Stimulated activated CD4-positive, alpha-beta T cell treated with anti-CD3 and anti-CD28 coated beads, TNF-alpha, amount 100 ng/mL, for 24 hours (primary cell): ENCODE measurements at places on chromosomes 3 and 15.

DNA sequence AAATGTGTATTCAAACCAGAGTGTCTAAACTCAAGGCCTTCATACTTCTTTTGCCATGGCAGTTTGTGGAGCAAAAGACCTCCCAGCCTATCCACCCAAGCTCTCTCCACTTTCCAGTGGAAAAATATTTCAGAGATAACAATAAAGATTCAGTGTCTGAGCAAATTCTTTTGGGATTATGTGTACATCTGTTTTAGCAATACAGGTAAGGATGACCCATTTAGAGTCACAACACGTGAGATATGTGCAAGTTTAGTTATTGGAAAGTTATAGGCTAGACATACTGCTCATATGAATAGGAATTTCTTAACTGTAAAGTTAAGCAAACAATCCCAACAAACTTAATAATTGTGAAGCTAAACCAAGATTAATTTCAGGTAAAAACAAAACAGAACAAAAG is 174.5 kb upstream of the LRIG1 start:
- no peak for DNase-seq

- no peak for DNase-seq
These were observed 120.4 kb upstream of the MEF2A start for GRCh38 chr15:99445272-99445850.

DNA sequence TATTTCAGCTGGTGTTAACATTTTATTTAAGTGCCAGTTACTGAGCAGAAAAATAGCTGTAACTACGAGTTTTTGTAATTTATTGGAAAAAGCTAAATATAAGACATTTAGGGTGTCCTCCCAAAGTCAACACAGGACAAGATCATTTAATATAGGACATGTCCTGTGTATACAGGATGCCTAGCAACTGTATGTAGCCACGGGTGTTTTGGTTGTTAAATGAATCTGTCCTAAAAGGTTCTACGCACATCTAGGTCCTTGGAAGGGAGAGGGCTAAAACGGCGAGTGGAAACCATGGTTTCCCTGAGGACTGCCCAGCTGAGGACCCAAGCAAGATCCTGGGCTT is 565 bp upstream of the ZNF621 start:
- DNase-seq, result no peak

DNA sequence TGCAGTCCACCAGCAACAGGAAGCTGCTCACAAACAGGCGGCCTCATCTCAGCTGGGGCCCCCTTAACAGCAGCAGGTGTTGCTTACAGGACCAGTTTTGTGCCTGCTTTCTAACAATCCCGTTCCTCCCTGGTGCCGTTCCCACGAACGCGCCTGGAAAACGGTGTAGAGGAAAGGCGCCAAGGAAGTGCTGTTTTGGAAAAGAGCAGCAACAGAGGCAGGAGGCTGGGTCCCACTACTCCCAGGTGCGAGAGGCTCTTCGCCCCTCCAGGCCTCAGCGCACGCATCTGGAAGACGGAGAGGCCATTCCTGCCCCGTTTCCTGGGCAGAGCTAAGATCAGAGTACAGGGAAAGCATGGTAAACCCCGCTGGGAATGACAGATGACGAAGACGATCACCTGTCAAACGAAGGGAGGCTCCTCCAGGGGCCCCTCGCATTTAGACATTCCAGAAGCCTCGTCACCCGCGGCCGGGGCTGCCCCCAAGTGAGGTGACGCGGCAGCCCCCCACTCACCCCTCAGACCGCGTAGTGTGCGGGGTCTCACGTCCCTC is 603 bp downstream of the SCAPER start:
- DNase-seq, result no peak

DNA sequence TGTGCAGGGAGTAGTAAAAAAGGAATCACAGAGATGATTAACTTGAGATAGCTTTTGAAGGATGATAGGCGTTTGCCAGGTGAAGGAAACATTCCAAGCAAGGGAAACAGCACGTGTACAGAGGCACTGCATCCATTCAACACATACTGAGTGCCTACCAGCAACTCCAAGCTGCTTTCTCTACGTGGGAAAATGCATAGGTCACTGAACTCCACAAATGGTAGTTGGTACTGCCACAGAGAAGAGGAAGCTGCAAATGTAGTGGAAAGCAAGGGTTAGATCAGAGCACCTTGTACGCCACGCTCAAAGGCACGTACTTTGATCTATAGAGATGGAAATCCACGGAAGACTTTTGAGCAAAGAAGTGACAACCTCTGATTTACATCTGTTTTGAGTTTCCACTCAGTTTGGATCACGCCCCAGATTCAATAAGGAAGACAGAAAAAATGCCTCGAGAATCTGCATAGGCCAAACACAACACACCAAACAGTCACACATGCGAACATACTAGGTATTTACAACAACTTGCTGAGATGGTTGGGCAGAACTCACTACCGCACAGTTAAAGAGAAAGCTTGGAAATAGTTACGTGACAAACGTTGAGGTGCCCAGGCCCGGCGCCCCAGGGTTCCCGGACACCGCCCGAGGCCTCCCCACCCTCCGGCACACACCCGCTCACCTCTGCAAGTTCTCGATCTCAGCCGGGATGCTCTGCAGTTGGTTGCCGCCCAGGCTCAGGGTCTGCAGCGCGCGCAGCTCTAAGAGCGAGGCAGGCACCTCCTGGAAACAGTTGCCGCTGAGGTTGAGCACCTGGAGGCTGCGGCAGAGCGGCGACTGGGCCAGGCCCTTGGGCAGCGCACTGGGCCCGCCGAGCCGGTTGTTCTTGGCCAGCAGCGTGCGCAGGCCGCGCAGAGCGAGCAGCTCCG is 826 bp downstream of the LRRC58 start:
- DNase-seq, result peak; percentile 23

GRCh38 chr3:196868297-196868661 is 559 bp downstream of the SENP5 start:
- DNase-seq, result no peak

- DNase-seq, result no peak
These were observed 128.5 kb downstream of the CDIN1 start for GRCh38 chr15:36707884-36708435.

- DNase-seq, result no peak
These were observed 317.8 kb upstream of the AGTR1 start for GRCh38 chr3:148379763-148380382.

DNA sequence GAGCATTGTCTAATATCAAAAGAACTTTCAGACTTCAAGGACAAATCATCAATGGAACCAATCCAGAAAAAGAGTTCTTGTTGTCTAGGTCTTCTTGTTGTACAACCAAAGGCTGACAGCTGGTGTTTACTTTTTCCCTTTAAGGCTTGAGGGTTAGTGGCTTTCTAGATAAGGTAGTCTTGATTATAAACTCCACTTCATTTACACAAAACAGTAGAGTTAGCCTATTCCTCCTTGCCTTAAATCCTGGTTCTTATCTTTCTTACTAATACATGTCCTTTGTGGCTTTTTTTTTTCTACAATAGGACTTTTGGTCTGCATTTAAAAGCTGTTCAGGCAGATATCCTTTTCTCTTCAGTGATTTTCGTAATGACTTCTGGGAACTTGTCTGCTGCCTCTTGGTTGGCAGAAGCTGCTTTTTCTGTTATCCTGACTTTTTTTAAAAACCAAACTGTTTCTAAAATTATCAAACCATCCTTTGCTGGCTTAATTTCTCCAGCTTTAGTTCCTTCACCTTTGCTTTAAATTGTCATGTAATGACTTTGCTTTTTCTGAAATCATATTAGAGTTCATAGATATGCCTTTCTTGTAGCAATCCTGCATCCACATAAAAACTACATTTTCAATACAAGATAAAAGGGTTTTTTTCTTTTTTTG is 44.8 kb downstream of the STRIT1 start:
- DNase-seq, result no peak

DNA sequence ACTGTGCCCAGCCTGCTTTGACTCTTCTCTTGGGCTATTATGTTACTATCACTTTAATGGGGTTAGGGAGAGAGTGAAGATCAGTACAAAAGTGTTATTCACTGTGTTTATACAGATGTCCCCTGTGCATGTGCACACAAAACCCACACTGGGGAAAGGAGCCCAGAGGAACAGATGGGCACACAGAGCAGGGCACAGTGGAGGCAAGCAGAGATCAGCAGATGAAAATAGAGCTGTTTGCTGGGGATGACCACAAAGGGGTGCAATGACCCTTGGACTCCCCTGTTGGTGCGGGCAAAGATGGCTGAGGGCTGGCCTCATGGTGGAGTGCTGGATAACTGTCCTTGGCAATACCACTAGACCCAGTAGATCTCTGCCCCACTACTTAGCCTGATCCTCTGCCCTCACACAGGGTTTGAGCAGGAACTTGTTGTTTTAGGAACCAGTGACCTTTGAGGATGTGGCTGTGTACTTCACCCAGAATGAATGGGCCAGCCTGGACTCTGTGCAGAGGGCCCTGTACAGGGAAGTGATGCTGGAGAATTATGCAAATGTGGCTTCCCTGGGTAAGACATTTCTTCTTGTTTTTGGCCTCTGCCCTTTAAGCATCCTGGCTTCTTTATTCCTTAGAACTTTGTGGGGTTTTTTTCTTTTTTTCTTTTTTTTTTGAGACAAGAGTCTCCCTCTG is 5.3 kb downstream of the ZNF620 start:
- DNase-seq, result no peak

- DNase-seq, result peak; percentile 39
These were observed 4.7 kb upstream of the RNF13 start for GRCh38 chr3:149808209-149808829.

DNA sequence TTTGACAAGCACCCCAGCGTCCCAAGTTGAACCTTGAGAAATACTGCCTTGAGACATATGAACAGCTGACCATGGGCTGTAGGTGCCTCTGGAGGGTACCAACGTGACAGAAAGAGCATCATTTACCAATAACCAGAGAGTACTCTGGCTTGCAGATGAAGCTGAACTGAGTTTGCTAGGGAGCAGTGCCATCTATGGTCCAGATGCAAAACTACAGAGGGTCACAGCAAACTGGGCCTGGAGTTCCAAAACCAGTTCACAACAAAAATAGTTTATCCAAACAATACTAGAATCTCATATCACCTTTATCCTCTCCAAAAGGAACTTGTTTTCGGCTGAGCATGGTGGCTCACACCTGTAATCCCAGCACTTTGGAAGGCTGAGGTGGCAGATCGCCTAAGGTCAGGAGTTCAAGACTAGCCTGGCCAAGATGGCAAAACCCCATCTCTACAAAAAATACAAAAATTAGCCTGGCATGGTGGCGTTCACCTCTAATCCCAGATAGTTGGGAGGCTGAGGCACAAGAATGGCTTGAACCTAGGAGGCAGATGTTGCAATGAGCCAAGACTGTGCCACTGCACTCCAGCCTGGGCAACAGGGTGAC is 69.3 kb downstream of the CHAC1 start:
- no peak for DNase-seq

DNA sequence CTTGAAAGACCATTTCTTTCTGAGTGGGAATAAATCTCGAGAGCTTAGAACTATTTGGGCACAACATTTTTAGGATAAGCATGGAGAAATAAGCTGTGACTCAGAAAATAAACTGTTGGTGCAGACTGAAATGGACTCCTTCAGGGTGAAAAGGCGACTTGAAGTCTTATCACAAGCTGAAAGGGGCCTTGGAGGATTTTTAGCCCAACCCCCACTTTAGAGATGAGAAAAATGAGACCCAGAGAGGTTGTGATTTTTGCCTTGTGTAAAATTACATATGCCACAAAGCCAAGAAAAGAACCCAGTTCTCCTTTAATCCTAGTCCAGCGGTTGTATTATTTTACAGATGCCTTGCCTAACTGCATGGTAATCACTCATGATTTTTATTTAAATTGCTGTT is 1.5 kb downstream of the ATP1B3 start:
- DNase-seq, result no peak
